ENCODE measurements at places on chromosomes 3 and 15.

GRCh38 chr15:41558400-41559238 is at the start of gene TYRO3:
Gene TYRO3 (plus strand): TSS chr15:41559212. CDS start chr15:41559258, 46 bp downstream.
- peak; percentile 86 for DNase-seq

GRCh38 chr3:160098261-160098908 is 109.8 kb downstream of the IL12A start:
- DNase-seq: no peak

DNA sequence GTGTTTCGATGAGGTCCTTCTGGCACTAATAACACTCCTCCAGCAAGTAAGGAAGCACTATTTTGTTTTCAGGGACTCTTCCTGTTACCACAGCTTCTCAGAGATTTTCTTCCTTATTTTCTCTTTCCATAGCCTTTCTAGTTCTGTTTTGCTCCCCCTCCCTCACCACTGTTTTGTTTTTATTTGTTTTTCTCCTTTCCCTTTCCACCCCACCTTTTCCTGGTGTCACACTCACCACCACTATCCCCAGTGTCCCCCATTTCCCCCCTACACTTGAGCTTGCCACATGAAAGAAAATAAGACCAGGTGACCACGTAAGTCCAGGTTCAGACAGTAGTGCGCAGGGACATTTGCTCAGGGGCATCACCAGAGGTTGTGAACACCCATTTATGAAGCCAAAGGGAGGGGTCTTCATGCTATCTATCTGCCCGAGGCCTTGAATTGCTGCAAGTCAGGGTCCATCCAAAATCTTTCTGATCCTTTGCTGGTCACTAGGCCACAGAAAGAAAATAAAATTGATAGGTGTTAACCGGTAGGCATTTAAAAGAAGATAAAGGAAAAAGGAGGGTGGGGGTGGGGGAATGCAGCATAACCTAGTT is 1.4 kb upstream of the RFTN1 start:
- DNase-seq: no peak

GRCh38 chr3:176964661-176965060 is 232.6 kb downstream of the TBL1XR1 start:
- DNase-seq: no peak

DNA sequence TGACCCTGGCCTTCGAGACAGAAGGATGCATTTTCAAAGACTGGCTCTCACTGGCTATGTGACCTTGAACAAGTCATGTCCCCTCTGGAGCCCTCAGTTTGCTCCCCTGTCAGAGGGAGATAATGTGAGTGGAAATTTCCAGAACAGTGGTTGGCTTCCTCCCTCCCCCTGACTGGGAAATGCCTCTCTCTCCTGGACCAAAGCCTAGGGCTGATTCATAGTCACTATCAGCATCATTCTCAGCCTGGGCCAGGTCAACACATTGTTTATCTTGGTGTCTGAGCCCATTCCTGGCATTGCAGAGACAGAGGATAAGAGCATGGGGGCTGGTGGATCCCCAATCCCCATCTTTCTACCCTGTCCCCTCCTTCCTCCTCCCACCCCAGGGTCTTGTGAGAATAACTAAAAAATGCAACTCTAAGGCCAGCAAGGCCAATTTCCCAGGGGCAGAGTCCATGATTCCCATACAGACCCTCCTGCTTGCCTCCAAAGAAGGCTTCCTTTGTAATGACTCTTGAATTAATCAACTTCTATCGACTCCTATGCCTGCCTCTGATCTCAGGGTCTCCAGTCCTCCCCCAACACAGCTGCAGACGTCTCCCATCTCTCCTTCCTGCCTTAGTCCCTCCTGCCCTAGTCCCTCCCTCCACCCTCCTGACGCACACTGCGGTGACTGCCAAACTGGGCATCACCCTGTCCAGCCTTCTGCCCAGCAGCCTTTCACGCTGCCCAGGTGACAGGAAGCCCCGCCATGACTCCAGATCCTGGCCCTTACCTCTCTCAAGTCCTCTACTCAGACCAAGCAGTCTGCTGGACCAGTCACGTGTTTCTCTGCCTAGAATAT is 35.4 kb upstream of the CORO2B start:
- no peak for DNase-seq
